ENCODE measurements at places on chromosomes 7 and 10.

- DNase-seq, result no peak
These were observed 8.5 kb upstream of the AOAH start for GRCh38 chr7:36732806-36733205.

- no peak for DNase-seq
These were observed 203.0 kb upstream of the MDFIC start for GRCh38 chr7:114718861-114719260.

- DNase-seq, result no peak
These were observed 76.0 kb downstream of the HIP1 start for GRCh38 chr7:75662579-75663301.

DNA sequence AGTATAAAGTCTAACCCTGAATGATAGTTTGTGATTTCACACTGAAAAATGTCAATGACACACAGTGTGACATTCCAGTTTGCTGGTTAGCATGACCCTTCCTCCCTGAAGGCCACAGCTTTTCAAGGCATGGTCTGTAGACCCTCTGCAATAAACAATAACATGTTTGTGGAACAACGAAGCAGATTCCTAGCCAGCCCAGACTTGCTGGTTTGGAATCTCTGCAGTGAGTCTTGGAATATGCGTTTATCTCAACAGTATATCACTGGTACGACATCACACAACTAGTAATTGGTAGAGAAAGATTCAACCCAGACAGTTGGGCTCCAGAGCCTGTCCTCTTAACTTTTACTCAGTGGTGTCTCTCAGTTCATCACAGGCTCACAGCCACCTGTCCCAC lies 23.7 kb upstream of the DUSP5 start:
- DNase-seq, result no peak

- DNase-seq, result no peak
These were observed 631 bp downstream of the POR start for GRCh38 chr7:75915416-75916156.

DNA sequence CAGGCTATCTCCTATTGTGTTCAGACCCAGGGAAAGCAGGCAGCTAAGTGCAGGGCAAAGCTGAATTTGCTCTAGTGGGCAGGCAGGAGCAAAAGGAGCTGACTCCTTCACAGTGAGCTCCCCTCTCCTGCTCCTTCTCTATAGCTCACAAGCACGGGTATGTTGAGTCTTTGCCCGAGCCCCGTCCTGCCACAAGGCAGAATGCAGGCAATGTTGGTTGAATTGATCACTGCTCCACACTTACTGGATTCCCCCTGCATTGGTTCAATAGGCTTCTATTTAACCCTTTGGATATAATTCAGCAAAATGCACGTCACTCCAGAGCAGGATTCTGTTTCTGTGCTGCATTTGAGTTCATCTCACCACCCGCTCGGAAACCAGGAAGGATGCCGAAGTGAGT lies 16.2 kb upstream of the C10orf90 start:
- no peak for DNase-seq

DNA sequence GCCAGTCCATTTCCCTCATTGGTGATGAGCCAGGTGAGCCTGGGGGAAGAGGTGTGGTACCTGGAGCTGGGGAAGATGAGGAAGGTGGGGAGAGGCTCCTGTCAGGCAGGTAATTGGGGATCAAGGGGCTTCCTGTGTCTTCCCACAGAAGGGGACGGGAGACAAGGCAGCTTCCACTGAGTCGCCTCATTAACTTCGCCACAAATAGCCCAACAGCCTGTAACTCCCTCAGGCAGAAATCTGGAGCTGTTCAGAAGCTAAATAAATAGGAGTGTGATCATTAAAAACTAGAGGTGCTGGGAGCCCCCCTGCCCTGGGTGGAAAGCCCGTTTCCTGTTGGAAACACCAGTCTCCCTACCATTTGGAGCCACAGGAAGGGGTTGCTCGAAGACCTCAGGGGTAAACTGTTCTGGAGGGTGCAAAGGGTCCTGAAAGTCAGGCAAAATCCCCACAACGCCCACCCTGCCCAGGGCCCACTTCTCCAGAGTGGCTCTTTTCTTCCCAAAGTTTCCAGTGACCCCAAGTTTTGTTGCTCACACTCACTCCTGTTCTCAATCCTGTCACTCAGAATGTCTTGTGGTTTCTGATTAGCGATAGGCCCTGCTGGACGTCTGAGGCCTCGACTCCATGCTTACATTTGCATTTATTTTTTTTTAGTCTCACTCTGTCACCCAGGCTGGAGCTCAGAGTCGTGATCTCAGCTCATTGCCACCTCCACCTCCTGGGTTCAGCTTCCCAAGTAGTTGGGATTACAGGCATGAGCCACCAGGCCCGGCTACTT lies 25.7 kb downstream of the UNC5B start:
- DNase-seq, result no peak

DNA sequence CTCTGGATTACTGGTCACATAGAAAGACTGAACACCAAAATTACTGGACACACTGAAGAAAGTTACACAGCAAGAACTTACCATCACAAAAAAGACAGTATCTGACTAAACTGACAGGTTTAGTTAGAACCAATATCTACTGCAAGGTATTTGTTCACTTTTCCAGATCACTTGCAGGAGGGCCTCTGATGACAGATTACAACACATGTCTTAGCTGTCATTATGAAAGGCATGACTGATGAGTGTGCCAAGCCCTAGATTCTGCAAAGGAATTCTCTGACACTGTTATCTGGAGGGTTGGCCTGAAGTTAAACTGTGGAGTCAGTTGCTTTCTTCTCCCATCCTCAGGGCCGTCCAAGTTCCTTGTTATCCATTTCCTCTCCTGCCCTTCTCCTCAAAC lies 242.7 kb downstream of the KIF20B start:
- no peak for DNase-seq

DNA sequence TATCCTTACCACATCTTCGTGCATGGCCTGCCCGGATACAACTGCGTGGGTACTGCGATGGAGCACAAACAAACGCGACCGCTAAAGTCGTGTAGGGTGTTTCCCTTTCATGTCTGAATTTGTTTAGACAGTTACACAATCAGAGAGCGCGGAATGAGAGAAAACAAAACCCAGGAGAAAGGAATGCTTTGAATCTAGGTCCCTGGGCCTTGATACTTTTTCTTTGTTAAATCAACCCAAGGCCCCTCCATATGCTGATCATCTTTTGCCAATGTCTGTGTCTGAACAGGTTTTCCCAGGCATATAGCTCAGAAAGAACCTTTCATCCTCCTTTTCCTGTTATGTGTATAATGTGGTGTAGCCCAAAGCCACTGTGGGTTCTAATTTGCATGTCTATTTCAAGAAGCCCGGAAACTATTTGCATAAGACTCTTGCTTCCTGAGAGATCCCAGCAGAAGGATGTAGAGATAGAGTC lies 145.8 kb downstream of the FRMD4A start:
- DNase-seq, result no peak

- no peak for DNase-seq
These were observed 32.1 kb downstream of the HIPK2 start for GRCh38 chr7:139745678-139746143.

DNA sequence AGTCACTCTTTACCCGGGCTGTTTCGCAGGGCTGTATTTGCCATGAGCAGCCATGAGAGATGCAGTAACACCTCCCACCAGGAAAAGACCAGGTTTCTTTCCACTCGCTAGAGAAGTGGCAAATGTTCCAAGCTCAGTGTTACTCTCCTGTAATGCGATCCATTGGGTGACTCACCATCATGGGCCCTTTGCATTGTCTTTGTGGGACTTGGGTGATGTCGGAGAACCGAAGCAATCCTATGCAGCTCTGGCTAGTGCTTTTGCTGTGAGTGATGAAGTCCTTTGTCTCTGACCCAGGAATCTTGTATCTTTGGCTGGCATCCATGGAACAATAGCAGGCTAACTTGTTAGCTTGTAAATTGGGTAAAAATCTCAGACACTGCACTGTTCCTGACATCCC lies 40.0 kb downstream of the GHRHR start:
- no peak for DNase-seq

DNA sequence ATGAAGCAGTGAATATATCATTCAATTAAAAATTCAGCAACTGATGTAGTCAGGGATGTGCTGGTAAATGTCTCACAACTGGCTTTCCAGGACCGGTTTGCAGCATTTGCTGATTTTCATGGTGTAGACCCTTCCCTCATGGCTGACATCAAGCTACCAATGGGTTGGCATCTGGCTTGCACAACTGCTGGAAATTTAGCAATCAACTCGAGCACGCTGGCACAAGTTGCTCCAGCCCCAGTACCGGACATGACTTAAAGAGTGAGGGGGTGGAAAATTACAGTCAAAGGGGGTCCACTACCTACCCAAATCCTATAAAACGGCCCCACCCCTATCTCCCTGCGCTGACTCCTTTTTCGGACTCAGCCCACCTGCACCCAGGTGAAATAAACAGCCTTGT lies 198.4 kb upstream of the NRP1 start:
- DNase-seq, result no peak

GRCh38 chr10:75263806-75264205 lies 28.0 kb upstream of the COMTD1 start:
- DNase-seq, result no peak

DNA sequence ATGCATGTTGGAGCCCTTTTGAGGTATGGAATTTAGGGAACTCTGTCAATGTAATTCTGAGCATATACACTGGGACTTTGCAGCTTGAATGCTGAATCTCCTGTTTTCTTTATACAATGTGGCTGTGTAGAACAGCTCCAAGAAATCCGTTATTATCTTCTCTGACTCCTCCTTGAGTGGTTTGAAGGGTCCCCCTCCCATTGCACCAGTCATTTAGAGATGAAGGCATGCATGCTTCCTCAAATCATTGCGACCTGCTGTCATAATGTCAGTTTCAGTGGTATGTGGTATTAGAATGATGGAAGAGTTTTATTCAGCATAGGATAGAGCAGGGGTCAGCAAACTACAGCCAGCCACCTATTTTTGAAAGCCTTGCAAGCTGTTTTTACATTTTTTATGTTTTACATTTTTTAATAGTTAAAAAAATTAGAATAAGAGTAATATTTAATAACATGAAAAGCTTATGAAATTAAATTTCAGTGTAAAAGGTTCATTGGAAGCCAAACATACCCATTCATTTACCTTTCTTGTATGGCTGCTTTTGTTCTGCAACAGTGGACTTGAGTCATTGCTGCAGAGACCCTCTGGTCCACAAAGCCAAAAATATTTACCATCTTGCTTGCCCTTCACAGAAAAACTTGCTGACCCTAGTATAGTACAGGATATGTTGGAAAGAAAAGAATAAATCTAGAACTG lies 8.1 kb downstream of the STK17A start:
- no peak for DNase-seq

GRCh38 chr10:71920540-71921323 lies 43.5 kb upstream of the CHST3 start:
- DNase-seq, result no peak

GRCh38 chr7:44175730-44176129 lies 13.5 kb downstream of the GCK start:
- no peak for DNase-seq

DNA sequence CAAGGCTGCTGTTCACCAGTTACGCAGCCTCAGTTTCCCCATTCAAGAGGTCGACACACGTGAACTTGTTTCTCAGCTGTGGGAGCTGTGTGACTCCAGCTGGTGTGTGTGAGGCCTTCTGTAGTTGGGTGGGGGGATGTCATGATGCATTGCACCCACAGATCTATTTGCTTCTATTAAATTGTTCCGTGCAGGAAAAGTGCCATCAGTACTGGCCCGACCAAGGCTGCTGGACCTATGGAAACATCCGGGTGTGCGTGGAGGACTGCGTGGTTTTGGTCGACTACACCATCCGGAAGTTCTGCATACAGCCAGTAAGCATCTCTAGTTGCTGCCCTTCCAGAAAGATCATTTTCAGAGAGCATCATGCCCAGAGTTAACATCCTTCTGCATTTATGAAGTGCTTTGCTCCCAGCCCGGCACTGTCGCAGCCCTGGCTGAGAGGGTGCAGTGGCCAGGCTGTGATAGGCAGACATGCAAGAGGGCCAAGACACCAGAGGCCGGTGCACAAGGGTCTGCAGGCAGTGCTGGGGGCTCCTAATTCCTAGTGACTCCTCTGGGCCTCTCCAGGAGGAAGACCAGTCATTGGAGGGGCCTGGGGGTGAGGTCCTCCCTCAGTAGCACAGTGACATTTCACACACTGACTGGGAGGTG lies 60.2 kb downstream of the MKI67 start:
- no peak for DNase-seq

DNA sequence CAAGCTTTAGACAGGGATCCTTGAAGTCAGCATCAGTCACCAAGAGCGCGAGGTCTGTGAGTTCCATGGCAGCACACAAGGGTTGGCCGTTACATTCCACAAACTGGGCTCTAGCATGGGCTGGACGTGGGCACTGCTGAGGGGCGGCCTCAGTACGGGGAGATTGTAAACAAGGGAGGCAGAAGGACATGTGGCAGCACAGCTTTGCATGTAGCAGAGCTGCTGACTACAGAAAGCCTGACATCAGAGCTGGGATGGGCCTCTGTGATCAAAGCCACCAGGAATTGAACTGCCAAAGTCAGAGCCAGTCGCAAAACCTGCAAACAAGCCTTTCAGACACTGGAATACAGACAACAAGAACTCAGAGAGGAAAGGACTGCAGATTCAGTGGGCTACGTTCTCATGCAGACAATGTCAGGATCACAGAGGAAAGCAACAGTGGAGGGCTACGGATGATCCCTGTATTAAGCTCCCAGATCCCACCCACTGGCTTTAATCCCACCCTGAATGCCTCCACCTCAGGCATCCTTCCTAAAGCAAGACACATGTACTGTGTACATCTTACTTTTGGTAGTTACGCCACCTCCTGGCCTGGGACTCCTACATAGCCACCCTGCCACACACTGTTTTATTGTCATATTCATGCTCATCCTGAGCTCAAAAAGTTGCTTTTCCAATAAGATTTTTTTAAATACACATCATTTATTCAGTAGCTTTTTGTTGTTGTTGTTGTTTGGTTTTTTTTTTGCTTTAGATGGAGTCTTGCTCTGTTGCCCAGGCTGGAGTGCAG lies 291.1 kb upstream of the IMMP2L start:
- DNase-seq, result no peak

DNA sequence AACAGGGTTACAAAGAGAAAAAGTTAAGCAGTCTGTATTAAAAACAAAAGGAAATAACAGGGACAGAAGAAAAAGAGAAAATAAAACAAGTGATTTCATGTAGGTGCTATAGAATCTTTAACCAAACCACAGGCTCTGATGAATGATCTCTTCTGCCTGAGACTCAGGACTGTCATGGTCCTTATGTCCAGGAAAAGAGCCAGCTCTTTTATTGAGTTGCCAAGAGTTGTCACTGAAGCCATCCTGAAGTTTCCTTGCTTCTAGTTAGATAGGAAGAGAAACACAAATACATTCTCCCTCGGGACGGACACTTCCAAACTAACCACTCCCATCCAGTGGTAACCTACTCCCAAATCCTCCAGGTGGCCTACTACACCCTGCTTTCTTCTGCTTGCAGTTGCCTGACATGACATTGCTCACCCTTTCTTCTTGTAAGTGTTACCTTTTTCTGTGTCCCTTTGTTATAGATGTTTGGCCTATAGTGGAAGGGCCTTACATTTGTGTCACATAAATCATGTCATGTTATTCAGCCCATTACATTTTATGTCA lies 346.7 kb downstream of the NRG3 start:
- no peak for DNase-seq

GRCh38 chr10:97667463-97667862 lies 19.6 kb downstream of the AVPI1 start:
- no peak for DNase-seq

All from GOT3 (cell line).